Right ventricle myocardium superior (tissue), 1 donor: ENCODE measurements at places on chromosomes 1 and 21. TPM values are rescaled to one million over a fixed set of nuclear protein-coding genes. Genes with fewer than 3 reads are reported as not detected.

DNA sequence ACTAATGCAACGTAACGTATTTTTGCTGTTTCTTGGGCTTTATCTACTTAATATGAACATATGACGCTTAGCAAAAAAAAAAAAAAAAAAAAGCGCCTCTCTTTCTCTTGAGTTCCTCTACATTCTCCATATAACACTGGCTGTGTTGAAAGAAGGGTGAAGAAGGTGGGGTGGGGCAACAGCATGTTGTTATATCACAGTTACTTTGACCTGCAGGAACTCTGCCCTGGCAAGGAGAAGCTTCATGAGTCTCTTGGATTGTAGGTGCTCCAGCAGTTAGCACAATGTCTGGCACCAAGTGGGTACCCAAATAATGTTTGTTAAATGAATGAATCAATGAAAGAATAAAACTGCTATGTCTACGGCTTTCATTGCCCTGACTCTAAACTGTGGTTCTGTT, 162.6 kb downstream of the ATG4C start:
- DNase-seq, result no peak

GRCh38 chr1:47579809-47580208, 142.0 kb downstream of the FOXD2 start:
- DNase-seq, result no peak

GRCh38 chr1:202227997-202228401, 34.4 kb downstream of the LGR6 start:
- no peak for DNase-seq

OR6K3 gene
- total RNA-seq, result not detected

GRCh38 chr1:96104906-96105305, 616.7 kb upstream of the PTBP2 start:
- no peak for DNase-seq

LCE2B gene
- total RNA-seq, result not detected

DNA sequence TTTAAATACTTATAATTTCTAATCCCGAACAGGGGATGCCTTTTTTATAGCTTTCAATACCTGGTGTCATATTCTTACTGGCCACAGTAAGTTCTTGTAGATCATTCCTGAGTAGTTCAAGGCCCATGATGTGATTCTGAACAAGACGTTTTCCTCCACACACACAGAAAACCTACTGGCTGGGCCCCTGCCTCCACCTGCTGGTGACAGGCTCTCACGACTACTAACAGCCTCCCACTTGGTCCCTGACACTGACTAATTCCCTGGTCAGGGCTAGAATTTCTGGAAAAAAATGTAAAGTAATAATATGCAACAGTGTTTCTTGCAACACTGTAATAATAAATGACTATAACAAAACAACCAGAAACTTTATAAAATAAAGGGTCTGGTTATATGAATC, 50.4 kb upstream of the RIPK4 start:
- no peak for DNase-seq

GRCh38 chr1:41889506-41890414, 29.0 kb downstream of the HIVEP3 start:
- no peak for DNase-seq

GRCh38 chr1:212247179-212247721, 38.0 kb upstream of the PPP2R5A start:
- no peak for DNase-seq

- DNase-seq, result peak; percentile 39
Observed at GRCh38 chr1:1361233-1361981, 3.1 kb upstream of the MXRA8 start.

GRCh38 chr1:55468142-55468795, 253.1 kb upstream of the USP24 start:
- no peak for DNase-seq

TRIM67 gene
- total RNA-seq, result 0.05 TPM

GRCh38 chr1:32894681-32895080, 6.5 kb downstream of the TMEM54 start:
- DNase-seq, result no peak

RPE65 gene
- not detected for total RNA-seq

DNA sequence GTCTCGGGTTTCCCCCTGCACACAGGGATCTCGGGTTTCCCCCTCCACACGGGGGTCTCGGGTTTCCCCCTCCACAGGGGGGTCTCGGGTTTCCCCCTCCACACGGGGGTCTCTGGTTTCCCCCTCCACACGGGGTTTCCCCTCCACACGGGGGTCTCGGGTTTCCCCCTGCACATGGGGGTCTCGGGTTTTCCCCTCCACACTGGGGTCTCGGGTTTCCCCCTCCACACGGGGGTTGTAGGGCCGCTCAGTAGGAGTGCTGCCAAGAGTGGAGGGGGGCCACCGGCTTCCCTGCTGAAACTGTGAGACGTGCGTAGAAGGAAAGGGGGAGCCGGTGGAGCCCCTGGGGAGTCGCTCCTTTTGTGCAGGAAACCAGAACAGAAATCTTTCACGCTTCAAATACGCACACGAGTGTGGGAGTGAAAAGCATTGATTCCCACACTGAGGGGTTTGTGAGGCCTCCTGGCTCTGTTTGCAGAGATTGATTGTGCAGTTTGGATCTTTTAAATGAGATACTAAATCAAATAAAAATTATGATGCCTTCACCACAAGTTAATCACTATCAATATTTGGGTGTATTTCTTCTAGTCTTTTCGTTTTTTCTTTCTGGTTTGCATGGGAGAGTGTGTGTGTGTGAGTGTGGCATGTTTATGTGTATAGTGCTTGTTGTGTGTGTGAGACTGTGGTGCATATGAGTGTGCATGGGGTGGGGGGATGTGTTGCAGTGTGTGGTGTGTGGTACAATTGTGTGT, 54.3 kb upstream of the TRAPPC10 start:
- DNase-seq, result no peak

DNA sequence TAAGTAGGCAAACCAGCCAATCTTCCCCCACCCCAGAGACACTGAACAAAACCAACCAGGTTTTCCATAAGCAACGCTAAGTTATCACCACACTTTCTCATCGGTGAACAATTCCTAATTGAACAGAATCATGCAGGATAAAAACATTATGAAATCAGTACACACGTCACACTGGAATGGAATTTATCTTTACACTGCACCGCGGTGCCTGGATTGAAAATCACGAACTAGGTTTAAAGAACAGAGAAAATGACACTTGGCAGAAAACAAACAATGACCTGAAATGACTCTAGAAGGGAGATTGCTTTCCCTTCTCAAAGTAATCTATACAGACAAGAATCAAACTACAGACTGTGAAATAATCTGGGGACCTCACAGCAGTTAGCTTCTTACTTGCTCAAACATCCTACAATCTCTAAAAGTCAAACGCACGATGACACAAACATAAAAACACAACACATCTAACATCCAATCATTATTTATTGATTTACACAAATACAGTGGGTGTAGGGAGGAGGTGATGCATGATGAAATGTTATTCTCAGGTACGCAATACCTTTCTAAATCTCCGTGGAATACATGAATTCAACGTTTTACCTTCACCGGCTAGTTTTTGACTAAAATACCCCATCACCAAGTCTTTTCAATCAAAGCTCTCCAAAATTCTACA, 1.9 kb downstream of the EIF4G3 start:
- DNase-seq, result no peak

DNA sequence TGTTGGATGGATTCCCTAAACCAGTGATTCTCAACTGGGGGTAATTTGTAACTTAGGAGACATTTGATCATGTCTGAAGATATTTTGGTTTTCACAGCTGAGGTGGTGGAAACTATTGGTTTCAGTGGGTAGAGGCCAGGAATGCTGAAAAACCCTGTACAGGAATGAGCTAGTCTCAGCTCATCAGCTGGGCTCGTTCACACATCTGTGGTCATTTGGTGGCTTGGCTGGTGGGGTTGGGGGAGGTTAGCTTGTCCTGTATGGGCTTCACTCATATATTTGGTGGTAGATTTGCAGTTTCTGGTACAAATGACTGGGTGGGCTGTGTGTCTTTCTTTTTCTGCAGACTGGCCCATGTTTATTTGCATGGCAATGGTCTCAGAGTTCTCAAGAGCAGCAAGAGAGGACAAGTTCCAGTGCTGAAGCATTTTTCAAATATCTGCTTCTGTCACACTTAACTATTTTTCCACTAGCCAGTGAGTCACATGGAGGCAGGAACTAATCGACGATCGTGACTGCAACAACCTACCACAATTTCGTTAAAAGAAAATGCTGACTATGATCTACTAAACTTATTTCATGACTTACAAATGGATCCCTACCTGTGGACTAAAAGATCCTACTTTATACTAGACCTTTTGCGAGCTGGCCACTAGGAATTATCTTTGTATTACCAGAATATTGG, 321.7 kb upstream of the PLXNA2 start:
- no peak for DNase-seq

- no peak for DNase-seq
Observed at GRCh38 chr1:18927654-18928272, 25.4 kb upstream of the ALDH4A1 start.

SYCP1 gene
- not detected for total RNA-seq

- DNase-seq, result no peak
Observed at GRCh38 chr1:1299686-1300351, 7.9 kb downstream of the ACAP3 start.

GRCh38 chr1:52631759-52632331, 1.1 kb upstream of the SHISAL2A start:
- no peak for DNase-seq
